HAP-1 (cell line): ENCODE measurements at places on chromosomes 4 and X.

DNA sequence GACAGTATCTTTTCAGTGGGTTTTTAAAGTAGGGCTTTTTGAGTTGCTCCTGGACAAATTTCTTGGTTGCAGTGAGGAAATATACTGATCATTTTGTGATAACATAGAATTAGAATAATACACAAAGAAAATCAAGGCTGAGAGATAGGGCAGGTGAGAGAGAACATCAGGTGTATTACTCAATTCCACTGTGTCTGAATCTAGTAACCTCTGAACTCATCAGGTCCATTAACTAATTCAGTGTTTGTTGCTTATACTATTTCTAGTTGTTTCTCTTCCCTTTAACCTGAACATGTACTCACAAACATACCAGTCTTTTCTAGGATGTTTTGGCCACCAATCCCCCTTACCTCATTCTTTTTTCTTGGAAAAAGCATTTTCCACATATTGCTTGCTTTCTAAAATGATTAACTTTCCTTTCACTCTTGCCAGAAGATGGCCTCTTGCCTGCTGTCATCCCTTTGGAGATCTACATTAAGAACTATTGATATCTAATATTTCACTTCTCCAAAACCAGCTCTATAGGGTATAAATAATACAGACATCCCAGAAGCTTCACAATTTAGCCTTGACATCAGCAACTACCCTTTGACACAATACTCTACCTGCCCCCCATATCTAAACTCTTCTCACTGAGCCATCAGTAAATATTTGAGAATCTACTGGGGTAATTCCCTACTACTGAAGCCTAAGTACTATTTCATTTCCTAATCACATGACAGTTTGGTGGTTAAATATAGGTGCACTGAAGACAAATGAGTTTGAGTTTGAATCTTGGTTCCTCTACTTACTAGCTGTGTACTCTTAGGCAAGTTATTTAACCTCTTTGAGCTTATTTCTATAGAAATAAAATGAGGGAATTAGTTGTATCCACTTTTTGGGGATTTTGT lies 470.8 kb upstream of the IGFBP7 start:
- no peak for DNase-seq

DNA sequence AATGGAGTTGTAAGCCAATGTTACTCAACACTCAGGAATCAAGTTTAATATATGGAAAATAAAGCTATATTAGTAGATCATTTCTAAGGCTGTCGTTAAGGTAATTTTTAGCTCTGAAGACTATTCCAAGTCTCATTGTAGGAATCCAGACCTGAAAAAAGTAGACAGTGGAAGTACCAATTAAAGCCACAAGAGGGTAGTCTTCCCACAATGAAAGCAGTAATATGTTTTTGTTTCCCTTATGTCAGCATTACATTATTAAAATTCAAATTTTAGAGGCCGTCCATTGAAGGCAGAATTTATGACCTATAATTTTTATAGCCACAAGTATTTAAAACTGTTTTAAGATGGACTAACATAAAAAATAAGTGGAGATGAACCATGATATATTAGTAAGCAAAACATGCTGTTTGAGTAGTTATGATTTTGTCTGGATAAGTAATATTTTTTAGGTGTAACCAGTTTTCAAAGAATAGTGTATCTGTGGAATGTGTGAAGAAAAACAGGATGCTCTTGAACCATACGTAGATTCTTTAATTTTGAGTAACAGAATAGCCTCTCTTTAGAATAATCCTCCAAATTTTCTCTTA lies 372.6 kb upstream of the TECRL start:
- peak; percentile 9 for DNase-seq

GRCh38 chrX:103311399-103311780 lies 600 bp upstream of the BEX2 start:
- no peak for DNase-seq

DNA sequence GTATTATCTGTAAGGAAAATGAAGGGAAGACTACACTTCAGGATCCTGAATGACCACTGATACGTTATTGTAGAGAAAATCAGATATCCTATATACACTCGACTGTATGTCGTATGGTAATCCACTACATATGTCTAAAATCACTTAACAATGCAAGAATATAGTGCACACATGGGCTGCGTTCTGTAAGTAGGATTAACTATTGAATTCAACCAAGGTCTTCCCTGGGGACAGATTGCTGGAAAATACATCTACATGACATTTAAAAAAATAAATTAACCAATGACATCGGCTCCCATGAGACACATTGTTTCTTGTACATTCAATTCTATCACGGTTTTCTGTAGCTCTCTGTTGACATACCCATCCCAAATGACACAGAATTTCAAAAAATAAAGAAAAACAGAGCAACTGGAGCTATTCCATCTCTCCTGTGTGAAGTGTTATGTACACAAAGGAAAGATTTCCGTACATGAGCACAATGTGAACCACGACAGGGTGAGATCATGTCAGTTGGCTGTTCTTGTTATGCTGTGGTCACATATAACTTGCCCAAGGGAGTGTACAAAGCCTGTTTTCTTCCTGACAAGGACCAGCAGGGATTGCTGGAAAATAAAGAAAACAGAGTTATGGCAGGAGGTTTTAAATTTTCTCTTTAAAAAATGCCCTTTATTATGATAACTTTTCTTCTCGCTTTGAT lies 6.1 kb downstream of the ENOX2 start:
- DNase-seq = peak; percentile 77

GRCh38 chr4:80726471-80726870 lies 304.0 kb upstream of the BMP3 start:
- no peak for DNase-seq

- no peak for DNase-seq
Observed at GRCh38 chr4:3679851-3680311, 86.3 kb upstream of the ADRA2C start.

- no peak for DNase-seq
Observed at GRCh38 chr4:38049545-38050170, 89.5 kb downstream of the PTTG2 start.

DNA sequence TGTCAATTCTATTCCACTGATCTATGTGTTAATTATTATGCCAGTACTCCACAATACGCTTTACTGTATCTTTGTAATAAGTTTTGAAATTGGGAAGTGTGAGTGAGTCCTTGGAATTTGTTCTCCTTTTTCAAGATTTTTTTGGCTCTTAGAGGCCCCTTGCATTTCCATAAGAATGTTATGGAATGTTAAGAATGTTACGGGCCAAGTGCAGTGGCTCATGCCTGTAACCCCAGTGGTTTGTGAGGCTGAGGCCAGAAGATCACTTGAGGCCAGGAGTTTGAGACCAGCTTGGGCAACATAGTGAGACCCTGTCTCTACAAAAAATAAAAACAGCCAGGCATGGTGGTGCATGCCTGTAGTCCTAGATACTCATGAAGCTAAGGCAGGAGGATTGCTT lies 167.6 kb upstream of the CXorf66 start:
- DNase-seq = peak; percentile 95

GRCh38 chrX:101410461-101410860 lies 2.4 kb downstream of the HNRNPH2 start:
- DNase-seq = peak; percentile 45

GRCh38 chr4:21744046-21744445 lies 204.5 kb downstream of the KCNIP4 start:
- no peak for DNase-seq

GRCh38 chr4:138243369-138243768 lies 1.2 kb upstream of the SLC7A11 start:
- DNase-seq = no peak

GRCh38 chr4:7208509-7209451 lies 16.4 kb downstream of the SORCS2 start:
- DNase-seq = no peak

- peak; percentile 55 for DNase-seq
Observed at GRCh38 chr4:41258783-41259182, 2.1 kb downstream of the UCHL1 start.

GRCh38 chrX:96576368-96576767 lies 108.3 kb upstream of the DIAPH2 start:
- no peak for DNase-seq

DNA sequence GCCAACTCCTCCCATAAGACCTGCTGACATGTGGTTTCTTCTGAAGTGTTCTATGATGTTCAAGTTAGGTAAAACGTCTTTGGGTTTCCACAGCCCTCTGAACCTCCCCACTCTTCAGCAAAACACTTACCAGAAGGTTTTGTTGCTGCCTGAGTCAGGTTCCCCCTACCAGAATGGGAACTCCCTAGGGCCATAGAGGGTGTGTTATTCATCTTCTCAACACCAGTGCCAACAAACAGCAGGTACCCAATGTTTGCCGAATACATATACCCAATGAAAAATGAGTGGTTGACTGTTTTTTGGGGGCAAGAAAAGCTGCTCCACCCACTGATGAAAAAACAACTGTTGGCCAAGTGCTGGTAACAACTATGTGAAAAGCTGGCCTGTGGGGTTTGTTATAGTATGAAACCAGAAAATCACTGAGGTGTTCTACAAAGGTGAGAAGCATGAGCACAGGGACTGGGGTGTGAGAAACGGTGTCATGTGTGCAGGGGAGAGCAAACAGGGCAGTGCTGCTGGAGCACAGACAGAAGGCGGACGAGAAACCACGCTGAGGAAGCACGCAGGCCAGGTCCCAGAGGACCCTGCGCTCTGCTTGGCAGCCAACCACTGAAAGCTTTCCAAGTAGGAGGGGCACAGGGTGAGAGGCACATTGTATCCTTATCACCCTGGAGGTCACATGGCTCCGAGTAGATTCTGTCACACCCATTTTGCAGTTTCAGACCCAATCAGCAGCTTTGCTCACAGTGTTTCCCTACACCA lies 28.8 kb downstream of the ATP8A1 start:
- no peak for DNase-seq

DNA sequence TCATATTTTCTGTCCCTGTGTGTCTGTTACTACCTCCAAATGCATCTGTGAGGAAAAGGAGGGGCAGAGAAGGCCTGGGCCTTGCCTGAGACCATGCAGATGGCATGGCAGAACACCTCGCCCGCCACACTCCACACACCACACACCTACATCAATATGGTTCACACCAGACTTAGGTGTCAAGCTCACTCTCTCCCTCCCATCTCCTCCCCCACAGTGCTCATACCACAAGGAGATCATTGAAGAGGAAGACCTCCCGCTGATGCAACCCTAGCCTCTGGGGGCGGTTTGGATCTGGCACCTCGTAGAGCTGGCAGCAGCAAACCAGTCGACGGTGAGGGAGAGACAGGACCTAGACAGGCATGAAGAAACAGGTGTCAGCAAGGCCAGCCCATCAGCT lies 16.6 kb upstream of the KDM5C start:
- DNase-seq = no peak
